ENCODE measurements at places on chromosomes 5 and 9.

DNA sequence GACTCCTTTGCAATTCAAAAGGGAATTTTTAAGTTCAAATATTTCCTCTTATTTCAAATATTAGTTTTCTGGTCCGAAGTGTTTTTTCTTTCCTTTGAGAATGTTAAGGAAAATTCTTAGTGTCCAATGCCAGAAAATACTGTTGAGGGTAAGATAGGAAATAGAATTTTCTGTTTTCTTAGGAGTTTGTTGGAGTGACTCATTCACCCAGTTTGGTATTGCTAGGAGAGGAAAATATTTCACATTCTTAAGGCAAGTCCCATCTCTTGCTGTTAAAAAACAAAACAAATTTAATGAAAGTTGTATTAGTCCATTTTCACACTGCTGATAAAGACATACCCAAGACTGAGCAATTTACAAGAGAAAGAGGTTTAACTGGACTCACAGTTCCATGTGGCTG is 349.2 kb upstream of the ADAMTSL1 start:
- no peak for DNase-seq

DNA sequence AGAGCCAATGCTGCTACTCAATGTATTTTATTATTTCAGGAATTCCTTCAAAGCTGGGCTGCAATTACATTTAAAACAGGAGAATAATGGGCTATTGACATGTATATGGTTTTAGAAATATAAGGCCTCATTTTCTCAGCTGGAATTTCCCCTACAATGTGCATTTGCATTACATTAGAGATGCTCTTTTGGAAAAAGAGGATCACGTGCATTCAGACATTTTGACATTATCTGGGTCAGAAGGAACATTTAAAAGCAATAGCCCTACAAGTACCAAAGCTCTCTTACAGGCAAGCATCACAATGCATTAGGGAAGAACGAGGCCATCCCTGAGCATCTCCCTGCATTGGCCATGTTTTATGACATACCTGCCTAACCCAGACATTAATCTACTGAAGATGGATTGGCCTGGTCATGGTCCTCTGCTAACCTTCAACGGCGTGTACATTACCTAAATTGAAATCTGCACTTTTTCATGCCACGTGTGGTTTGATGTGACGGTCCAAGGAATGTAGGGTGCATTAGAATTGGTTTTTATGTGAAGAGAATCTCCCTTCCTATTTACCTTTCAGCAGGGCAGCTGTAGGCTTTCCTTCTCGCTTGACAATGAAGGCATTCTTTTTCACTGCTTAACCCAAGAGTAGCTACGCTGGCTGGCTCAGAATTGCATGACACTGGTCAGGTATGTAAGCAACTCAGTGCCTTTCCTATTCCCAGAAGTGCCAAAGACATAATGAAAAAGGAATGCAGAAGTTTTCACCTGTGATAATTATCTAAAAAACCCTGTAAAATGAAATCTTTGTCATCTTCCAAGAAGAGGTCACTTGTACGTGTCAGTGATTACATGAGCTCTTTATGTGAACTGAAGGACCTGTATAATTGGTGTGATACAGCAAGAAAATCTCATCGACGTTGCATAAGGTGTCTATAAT is 212.3 kb upstream of the MPDZ start:
- no peak for DNase-seq

- DNase-seq, result peak; percentile 5
Observed at GRCh38 chr9:114003351-114003750, 74.7 kb downstream of the AMBP start.

DNA sequence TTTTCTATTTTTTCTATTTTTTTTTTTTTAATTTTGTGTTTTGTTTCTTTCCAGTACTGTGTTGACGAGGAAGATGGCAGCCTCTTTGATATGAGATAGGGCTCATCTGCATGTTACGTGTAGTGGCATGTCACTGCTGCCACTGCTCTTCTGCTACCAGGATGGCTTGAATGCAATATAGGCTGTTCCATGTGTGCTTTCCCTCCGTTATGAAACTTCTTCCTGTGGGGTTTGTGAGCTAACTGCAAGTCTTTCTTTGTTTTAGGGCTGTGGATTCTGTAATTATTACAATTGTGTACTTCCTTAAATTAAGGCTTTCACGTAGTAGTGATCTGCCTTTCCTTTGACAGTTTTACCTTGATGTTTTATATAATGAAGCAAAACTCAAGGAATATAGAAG is 184.6 kb downstream of the KDM4C start:
- no peak for DNase-seq

DNA sequence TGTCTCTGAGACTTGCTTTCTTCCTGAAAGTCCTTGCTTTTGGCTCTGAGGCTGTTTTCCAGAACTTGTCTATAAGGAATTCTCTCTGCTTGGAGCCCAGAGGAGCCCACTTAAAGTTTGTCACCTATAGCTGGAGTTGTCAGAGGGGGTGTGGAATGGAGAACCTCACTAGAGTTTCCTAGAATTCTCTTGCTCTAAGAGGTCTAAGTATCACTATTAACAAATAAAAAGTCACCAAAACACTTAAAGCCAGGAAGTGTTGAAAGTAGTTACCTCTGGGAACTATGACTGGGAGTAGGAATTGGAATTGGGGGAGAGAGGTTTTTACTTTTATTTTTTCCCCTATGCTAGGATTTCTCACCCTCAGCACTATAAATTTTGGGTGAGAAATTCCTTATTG is 15.0 kb downstream of the SIT1 start:
- DNase-seq, result no peak
